Fibroblast of skin of right biceps (primary cell): ENCODE measurements at places on chromosomes 4 and X.

GRCh38 chr4:13907255-13907751 lies 279.8 kb upstream of the BOD1L1 start:
- peak; percentile 99 for DNase-seq

GRCh38 chrX:39855748-39856129 lies 242.0 kb downstream of the BCOR start:
- DNase-seq = peak; percentile 65

DNA sequence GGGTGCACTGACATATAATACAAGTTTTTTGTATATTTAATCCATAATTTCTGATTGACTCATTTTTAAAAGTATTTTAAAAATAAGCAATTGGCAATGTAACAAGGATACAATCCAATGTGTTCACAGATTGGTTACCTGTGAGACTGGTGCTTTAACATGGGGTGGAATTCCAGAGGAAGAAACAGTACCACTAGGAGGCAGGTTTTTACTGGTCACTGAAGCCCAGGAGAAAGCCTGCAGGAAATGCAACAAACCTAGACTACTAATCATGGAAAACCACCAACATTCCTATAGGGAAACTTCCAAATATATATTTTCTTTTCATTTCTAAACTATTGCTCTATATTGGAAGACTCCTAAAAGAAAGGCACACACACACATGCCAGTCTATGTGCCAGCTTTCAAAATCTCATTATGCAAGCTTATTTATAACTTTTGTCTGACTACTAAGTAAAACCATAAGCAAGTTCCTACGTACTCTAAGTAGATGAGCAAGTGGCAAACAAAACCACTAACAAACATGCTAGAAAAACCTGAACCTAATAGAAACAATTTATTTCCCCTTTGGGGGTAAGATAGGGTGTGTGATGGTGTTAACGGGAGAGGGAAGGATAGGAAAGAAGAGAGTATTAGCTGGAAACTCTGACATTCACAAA lies 19.2 kb downstream of the G3BP2 start:
- DNase-seq = peak; percentile 40

DNA sequence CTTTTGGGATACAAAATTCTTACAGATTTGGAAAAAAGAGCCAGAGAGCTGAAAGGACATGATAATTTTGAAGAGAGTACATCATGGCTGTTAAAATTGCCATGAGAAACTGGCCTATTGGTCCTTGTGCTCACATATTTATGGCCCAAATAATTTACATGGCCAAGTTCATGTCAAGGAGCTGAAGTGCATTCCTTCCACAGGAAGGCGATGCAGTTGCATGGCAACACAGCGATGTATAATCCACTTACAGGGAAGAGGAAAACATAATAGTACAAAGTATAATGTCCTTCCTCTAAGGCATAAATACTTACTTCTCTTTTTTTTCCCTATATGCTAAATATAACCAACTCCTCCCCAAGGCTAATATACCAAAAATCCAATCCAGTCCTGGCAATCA lies 914.5 kb upstream of the AGA start:
- DNase-seq = no peak

DNA sequence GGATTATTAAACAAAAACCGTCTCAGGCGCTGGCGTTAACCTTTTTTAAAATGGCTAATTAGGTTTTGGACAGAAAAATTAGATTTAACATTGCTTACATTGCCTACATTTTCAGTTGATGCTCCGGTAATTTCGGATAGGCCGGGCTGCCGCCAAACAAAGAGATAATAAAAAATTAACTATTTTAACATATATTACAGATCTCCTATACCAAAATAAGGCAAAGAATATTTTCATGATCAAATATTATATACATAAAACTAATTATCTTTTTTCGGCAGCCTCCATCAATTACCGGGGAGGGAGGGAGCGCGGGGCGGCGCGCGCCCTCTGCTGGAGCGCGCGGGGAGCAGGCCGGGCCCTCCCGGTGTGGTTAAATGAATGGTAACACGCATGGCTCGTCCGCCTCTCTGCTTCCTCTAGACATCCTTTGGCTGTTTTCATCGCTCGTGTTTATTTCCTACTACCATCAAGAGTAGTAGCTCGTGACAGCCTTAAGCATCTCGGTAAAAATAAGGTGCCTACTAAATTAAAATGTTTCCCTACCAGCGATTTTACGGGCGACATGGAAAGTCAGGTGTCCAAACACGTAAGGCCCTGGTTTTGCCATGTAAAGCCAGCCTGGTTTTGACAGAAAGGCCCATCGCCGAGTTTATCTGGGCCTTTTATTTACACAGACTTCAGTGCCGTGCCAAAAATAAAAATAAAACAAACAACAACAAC lies 52.4 kb upstream of the TMEM33 start:
- DNase-seq = peak; percentile 18

DNA sequence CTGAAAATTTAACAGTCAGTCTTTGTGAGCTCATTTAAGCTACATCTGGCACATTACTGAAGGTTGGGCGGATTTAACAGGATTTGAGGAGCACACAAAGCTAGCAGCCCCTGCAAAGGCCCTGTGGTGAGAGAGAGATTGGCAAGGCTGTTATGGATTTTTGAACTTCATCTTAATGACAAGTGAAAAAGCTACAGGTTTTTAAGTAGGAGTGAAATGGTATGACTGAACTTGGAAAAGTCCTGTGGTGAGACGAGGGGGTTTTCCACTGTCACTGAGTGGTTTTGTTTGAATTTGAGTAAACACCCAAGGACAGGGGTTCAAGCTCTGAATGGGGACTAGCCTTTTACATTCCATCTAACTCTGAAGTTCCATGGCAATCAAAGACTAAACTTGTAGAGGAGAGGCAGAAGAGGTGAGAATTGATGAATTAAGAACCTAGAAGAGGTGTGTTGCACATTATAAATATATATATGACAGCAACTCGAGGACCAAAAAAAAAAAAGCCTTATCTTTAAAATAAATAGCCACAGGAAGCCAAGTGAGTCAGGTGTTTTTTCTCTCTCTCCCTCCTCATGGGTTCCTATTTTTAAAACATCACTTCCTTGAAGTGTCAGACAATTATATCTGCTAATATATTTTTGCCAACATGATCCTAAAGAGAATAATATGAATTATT lies 47.8 kb upstream of the CLNK start:
- no peak for DNase-seq

DNA sequence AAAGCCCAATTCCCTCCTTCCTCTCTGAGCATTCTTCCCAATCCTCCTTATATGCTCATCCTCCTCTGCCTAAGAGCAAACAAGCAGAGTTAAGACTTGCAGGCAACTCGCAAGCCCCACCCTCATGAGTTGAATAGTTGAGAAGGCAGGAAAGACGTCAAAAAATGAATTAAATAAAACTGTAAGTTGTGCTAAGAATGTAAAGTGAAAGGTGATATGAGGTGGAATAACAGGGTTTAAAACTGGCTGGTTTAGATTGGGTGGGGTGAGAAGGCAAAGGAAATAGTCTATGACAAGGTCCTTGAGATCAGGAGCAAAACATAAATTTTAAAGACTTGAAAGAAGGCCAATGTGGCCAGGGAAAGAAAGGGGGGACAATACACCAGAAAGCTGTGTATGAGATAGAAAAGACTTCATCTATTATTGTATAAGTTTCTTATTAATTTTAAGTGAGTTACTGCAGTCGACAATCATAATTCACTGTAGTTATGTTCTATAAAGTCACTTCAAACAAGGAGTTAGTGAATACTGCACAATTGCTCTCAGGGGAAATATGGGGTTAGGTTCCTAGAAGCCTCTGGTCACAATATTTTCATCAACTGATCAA lies 124.9 kb downstream of the RELL1 start:
- no peak for DNase-seq

GRCh38 chr4:58325070-58325469 lies 1214.9 kb upstream of the IGFBP7 start:
- DNase-seq = no peak

DNA sequence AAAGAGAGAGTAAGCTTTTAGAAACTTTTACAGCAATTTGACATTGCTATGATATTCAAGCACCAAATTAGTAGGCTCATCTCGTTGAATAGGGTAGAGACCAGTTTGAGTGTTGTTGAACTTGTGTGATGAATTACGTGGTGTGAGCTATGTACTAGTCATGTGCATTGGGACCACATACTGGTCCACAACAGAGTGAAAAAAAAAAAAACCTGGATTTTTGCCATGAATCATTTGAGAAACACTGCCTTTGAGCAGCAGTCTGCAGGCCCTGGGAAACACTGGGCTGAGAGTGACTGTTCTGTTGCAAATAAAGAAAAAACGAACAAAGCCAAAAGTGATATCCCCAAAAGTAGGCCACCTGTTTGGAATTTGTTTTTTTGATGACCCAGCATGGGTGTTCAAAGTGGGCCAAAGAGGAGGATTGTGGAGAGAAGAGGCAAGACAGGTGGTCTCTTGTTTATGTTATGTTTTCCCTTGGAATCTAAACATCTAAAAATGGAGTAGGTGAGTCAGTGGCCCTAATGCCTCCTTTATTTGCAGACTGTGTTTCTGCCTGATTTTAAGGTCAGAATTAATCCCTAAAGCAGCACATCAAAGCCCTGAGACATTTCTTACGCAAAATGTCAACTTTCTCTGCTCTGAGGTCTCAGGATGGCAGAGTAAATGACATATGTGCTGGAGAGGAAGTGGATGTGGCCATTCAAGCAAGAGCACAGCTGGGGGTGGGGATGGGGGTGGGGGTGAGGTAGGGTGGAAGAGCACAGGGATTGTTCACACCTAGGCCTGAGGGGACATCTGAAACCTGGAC lies 33.5 kb downstream of the TAF7L start:
- DNase-seq = peak; percentile 24

DNA sequence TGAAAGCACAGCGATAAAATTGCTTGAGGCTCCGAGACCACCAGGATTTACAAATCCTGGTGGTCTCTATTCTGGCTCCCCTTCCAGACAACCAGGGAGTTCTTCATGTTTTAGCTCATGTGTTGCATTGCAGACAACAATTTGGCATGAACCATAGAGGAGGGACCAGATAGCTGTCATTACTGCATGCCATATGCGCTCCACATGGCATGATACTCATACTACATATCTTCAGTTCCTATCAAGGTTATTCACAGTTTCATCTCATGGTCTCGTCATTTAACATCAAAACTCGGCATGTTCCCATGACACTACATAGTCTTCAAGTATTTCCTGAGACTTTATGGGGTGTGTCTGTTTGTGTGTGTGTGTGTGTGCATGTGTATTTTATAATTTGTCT lies 220.3 kb downstream of the OR13H1 start:
- DNase-seq = no peak

GRCh38 chrX:110450050-110450449 lies 91.4 kb downstream of the RTL9 start:
- peak; percentile 52 for DNase-seq

GRCh38 chrX:48936429-48937053 lies 17.7 kb upstream of the PIM2 start:
- no peak for DNase-seq

DNA sequence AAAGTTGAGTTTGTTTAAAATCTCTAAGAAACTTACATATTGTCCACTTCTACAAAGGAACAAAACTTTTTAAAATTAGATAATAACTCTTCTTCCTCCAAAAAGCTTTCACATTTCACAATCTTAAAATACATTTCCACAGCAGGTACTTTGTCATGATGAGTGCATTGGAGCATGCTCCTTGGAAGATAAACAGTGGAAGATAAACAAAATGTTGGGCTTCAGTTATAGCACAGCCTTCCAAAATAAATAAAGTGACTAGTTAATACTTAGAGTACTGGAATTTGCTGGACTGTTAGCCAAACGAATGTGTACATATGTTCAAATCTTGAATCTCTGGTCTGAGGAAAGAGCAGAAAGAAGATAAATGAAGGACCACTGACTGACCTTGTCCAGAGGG lies 54.9 kb upstream of the PDE5A start:
- peak; percentile 18 for DNase-seq

DNA sequence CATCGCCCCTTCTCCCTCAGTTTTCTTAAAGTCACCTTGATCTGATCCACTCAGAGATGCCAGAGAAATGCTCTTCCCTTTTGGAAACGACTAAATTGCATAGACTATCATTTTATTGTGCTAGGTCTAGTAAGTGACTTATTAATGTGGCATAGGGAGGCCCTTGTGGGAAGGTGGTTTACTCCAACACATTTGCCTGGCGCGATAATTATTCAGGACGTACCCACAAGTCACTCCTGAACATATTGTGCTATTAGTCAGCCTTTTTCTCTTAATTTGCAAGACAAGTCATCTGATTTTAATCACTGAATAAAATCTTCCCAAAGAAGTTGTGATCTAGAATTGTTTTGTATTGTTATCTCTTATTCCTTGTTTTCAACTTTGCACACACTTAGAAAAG lies 7.6 kb downstream of the ENPEP start:
- DNase-seq = peak; percentile 69

- no peak for DNase-seq
These were observed 130.1 kb downstream of the KDM6A start for GRCh38 chrX:45003085-45003484.

- no peak for DNase-seq
These were observed 826.0 kb downstream of the RAB28 start for GRCh38 chr4:12658146-12658545.

DNA sequence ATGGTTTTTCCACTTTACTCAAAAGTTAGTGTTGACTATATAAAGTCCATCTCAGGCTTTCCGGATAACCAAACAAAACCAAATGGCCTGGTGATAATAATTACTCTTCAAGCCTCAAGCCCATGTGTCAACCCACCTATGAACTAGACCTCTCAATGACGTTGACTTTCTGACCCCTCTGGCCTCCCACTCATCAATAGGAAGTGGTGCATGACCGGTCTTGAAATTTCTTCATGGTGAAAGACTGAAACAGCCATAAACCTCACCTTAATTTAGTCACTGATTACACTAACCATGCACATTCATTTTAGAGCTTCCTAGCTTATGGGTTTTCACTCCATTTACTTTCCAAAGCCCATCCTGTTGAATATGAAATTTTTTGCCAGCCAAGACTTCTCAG lies 276.0 kb downstream of the KLHL13 start:
- DNase-seq = no peak

GRCh38 chr4:148065075-148065474 lies 333.2 kb downstream of the ARHGAP10 start:
- DNase-seq = peak; percentile 70

DNA sequence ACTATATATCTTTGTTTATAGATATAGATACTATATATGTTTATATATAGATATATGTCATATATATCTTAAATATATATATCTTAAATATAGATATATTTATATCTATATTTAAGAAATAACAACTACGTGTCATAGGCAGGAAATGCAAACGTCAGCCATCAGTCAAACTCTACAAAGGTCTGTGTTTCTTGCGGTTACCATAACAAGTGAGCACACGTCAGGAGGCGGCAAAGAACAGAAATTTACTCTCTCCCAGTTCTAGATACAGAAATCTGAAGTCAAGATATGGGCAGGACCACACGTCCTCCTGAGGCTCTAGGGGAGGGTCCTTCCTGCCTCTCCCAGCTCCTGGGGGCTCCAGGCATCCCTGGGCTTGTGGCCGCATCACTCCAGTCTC lies 6.5 kb downstream of the PLCXD1 start:
- no peak for DNase-seq

DNA sequence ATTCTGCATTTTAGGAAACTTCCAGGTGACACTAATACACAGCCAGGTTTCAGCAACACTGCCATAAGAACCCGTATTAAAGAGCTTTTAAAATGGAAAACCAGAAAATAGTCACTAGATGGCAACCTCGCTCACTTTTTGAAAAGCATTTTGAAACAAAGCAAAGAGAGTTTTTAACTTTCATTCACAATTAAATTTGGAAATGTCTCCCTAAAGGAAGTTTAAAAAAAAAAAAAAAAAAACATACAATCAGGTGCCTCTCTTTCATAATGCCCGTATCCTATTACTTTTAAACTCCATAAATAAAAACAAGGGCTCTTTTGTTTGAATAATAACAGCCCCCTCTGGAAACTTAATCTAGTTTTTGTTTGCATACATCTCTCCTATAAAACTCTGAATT lies 20.3 kb downstream of the MEPE start:
- peak; percentile 55 for DNase-seq
